ENCODE measurements at places on chromosomes 1 and 21.

DNA sequence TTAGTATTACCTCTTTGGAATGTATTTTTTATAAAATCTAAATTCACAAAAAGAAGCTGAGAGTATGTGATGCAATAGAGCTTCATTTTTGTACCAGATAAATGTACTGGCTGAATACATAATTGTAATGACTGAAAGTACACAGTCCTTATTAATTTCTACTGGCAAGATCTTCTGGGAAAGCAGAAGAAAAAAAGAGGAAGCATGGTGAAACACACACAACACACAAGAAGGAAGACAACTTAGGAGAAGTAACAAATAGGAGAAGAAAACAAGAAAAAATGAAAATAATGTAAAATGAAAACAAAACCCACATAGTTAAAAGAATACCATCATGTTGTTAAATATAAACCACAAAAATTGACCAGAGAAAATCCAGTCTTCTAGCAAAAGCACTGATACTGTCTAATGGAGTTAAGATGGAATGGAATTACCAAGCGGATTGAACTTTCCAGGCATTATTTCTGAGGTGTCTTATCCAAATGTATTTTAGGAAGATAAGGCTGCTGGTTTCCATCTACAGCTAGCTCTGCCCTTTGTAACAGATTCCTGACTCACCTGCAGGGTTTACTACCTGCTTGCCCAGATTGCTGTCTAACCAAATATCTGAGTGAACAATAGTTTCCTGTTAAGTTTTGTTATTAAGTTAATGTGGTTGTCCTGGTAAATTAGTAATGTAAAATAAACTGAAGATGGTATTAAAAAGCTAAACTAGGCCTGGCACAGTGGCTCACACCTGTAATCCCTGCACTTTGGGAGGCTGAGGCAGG, 4.5 kb upstream of the COP1 start:
- DNase-seq, result no peak

DNA sequence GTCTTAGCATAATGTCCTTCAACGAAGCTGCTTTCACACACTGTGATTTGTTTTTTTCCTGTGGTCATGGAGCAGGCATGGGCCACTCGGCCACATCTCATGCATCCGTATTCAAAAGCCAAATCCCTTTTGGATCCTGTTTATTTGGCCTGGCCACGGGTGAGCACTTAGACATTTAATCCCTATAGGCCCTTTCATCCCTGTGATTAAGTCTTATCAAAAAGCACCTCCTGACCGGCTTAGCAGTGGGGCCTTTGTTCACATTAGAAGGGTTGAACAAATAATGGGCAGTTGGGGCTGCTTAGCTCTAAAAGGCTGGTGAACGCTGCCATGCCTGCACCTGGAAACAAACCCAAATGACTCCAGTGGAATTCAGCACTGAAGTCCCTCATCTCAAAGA, 2.0 kb downstream of the KCNE2 start:
- DNase-seq, result no peak

GRCh38 chr1:32060914-32061313, 11.8 kb upstream of the TMEM39B start:
- DNase-seq, result no peak

DNA sequence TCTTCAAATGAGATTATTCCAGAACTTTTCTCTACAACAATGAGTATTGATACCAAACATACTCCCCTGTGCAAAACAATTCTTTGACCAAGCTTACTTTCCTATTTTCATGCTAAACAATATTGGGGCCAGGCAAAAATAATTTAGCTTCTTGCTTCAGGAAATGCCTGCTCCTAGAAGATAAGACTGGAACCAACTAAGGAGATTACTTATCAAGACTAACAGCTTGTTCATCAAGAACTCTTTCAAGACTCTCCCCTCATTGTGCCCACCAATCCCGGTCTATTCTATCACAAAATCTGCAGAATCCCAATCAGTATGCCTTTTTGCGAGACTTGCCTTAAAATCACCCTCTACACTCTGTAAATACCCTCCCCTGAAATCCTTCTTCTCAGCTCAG, 536.6 kb downstream of the RWDD3 start:
- no peak for DNase-seq

GRCh38 chr1:171641076-171641864, 11.2 kb downstream of the MYOC start:
- DNase-seq, result no peak

DNA sequence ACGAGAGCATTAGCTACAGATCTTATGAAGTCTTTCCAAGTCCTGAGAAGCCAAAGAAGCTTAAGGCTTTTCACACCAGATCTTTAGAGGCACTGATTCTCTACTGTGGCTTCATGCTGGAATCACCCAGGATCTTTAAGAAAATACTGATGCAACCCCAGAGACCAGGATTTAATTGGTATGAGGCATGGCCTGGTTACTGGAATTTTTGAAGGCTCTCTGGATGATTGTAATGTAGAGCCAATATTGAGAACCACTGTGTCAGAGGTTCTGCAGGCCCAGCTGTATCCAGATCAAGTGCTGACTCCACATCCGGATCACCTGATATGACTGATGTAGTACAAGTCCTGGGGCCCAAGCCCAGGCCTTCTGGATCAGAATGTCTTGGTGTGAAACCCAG, 105.7 kb downstream of the PLPPR5 start:
- DNase-seq, result no peak

DNA sequence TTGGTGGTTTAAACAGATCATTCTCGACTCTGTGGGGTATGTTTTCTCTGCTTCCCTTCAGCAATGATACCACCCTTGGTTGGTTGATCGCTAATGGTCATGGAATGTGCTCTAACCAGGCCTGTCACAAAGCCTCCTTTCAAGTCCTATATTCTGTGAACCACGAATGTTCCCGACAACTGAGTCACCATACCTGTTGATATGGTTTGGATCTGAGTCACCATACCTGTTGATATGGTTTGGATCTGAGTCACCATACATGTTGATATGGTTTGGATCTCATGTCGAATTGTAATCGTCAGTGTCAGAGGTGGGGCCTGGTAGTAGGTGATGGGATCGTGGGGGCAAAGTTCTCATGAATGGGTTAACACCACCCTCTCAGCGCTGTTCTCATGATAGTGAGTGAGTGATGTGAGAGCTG, 10.2 kb upstream of the CAMK2N1 start:
- DNase-seq, result no peak

GRCh38 chr21:34889676-34890469, 159.2 kb downstream of the RUNX1 start:
- DNase-seq, result no peak

- no peak for DNase-seq
Observed at GRCh38 chr1:34768856-34769255, 9.3 kb downstream of the GJB4 start.

DNA sequence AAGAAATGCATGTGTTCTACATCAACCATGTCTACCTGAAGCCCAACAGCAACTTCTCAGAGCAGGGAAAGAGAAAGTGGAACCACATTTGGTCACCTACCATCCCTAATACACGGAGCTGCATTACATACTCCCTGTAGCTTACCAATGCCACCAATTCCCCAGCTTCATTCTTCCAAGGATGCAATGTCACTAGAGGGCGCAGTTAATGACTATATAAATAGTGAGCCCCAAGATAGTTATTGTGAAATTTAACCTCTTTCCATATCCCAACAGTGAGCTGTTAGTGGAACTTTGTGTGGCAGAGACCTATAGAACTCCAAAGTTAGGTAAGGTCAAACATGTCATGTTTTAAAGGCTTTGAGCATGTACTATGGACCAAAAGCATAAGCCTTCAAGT, 618.3 kb downstream of the SMYD3 start:
- no peak for DNase-seq
